ENCODE measurements at places on chromosomes 5 and 9.

GRCh38 chr9:119792242-119792641, 423.0 kb upstream of the BRINP1 start:
- no peak for DNase-seq

DNA sequence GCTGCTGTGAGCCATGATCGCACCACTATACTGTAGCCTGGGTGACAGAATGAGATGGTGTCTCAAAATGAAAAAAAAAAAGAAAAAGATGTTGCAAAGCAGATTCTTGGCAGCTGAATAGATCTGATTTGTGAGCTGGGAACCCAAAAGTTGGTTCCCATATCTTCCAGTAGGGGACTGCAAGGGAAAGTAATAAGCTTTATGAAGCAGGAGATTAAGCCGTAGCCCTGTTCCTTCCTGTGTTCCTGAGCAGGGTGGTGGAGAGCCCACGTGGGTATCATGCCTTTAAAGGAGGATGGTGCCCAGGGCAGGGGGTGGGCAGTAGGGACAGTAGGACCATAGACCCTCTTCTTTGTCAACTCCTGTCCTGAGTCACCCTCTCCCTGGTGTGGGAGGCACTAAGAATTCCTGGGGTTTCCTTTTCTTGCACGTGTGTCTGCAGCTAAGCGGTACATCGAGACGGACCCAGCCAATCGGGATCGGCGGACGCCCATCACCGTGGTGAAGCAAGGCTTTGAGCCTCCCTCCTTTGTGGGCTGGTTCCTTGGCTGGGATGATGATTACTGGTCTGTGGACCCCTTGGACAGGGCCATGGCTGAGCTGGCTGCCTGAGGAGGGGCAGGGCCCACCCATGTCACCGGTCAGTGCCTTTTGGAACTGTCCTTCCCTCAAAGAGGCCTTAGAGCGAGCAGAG, 37.9 kb downstream of the STOM start:
- no peak for DNase-seq

DNA sequence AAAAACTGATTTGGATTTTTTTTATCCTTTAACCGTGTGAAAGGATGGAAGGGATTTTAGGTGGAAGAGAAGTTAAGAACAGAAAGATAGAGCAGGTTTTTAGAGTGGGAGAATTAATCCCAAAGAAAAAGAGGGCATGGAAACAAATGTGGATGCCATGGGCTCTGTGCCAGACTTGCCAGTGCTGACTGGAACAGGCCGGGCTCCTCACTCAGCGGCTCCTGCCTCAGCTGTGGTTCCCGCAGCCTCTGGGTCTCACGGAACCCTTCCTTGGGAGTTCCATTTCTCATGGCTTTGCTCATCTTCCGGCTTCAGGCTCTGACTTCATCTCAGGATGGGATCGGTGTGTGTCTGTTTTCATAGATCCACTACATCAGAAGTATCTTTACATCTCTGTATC, 30.4 kb upstream of the SLC2A8 start:
- DNase-seq, result peak; percentile 49

DNA sequence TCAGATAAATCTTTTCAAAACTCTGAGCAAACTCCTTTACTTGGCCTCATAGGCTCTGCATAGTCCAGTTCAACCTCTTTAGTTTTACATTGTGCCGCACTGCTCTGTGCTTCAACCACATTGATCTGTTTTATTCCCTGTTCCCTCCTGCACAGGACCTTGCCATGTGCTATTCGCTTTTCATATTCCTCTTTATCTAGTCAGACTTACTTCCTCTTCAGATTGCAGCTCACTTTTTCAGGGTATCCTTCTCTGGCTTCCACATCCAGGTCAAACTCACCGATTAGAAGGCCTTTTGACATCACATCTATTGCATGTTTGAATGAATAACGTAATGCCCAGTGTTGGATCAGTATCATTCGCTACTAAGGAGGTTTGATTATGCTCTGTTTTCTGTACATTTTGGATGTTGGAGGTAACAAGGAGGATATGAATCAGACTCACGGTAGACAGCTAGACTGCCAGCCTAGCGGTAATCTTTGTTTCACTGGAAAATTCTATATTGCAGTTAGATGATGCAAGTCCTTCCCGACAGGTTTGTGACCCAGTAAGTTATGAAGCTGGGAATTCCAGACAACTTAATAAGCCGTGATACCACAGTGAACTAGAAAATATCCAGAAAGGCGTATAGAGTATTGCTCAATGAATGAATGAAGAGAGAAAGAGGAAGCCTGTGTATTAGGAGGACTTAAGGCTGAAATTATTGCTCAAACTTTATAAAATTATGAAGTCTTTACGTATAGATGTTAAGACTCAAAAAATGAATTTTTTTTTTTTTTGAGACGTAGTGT, 65.7 kb downstream of the IQGAP2 start:
- DNase-seq, result no peak

- DNase-seq, result no peak
Observed at GRCh38 chr5:15506897-15507296, 6.9 kb downstream of the FBXL7 start.
